ENCODE measurements at places on chromosomes 12 and 14.

DNA sequence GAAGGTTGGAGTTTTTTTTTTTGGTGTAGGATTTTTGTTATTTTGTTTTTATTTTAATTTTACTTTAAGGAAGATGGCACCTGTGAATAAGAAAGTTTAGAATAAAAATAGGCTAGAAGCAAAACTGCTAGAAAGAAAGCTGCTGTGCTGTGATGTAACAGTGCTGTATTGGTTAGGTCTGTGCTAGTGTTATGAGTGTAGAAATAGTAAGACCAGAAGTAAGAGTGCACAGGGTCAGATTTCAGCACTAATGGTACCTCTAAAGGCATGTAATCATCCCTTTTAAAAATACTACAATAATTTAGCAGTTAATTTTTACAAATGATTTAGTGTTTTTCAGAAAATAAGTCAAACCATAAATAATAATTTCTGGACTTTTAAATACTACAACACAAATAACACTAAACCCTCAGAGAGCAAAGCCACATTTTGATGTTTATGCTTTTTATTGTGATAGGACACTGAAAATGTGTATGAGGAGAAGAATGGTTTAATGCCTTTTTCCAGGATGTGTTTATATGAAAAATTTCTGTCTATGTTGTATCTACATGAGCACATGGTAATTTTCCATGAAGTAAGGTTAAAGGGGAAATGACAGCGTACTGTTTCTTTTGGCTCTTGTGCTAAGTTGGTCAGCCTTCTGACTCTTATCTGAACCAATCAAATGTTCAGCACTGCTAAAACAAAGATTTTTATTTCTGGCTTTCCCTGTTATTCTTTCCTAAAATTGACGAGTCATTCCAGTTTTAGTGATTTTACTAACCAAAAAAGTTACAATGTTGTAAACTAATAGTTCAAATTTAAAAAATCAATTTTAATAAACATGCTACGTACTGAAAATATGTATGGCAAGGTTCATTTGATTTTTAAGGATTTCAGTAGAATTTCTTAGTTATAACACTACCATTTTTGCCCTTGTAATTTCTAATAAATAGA, 96.1 kb downstream of the PPHLN1 start:
- no peak for DNase-seq

DNA sequence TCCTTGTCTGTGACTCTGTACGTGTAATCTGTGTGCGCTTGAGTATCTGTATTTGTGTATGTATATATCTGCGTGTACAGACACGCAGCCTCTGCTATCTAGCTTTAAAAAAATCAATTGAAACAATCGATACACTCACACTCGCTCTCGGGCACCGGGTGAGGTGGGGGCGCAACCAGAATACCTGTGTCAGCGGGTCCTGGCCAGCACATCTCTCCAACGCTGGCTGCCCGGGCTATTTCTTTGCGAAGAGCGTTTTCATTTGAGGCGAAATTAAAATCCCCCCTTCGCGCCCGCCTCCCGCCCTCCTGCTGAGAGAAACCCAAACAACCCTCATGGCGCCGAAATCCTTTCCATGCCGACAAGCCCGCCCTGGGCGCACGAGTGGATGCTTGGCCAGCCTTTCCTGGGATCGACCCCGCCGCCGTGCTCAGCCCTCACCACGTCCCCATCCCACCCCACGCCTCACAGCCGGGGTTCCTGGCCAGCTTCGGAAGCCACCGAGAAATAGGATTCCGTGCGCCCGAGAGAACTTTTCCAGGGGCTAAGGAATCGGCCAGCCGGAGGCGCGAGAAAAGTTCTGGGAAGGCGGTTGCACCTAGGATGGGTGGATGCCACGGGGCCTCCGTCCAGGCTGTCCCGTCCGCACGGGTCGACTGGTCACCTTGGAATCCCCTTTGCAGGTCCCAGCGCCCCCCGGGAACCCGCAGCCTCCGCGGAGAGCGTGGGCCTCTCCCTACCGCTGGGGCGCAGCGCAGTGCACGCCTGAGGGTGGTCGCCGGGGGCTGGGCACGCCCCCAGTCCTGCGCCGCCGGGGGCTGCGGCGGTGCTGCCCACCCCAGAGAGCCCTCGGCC, 1.0 kb downstream of the ZDHHC22 start:
- DNase-seq = no peak

DNA sequence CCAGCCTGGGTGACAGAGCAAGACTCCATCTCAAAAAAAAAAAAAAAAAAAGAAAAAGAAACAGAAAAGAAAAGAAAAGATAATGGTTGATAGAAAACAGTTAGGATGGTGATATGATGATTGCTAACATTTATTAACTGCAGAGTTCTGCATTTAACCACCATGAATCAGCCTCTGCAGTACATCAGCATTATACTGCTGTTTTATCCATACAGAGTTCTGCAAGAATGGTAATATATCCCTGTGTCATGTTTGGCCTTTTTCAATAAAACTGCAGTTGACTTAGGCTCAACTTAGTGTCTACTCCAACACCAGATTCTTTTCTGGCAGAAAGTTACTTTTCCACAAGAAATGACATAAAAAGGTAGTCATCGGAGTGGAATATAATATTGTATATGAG, 62.6 kb downstream of the DUSP6 start:
- no peak for DNase-seq

- DNase-seq = no peak
Observed at GRCh38 chr12:105315726-105316125, 14.8 kb upstream of the C12orf75 start.

GRCh38 chr12:67433385-67434175, 164.4 kb downstream of the CAND1 start:
- DNase-seq = no peak

DNA sequence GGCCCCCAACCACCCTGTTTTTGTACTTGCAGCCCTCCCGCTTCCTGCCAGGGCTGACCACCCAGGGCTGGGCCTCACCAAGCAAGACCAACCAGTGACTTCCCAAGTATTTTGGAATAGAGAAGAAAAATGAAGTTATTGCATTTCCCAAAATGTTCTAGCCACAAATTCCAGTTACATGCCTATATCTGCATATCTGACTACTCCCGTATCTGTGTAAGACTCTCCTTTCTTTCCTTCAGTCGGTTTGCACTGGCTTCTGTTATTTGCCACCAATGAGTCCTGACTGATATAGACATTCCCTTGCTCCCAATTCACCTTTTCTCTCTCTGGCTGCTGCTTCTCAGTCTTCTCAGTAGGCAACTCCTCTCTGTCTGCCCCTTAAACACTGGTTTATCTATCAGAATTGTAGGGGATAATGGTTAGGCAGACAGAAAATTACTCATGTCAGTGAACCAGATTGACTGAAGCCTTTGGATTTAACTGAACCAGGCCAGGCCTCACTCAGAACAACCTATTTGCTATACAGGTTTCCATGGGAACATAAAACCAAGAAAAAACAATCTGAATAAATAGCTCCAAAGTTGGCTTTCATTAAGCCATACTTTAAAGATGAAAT, 85.3 kb downstream of the SPTSSA start:
- DNase-seq = no peak

DNA sequence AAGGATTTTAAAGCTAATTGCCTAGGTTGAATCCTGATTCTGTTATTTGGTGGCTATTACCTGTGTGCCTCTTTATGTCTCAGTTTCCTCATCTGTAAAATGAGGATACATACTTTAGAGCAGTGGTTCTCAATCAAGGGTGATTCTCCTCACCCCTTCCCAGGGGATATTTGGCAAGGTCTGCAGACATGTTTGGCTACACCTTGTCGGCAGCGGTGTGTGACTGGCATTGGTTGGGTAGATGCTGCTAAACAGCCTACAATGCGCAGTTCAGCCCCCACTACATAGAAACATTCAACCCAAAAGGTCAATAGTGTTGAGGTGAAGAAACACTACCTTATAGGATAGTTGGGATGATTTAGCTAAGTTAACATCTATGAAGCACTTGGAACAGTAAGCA, 23.4 kb downstream of the LDHB start:
- DNase-seq = no peak

DNA sequence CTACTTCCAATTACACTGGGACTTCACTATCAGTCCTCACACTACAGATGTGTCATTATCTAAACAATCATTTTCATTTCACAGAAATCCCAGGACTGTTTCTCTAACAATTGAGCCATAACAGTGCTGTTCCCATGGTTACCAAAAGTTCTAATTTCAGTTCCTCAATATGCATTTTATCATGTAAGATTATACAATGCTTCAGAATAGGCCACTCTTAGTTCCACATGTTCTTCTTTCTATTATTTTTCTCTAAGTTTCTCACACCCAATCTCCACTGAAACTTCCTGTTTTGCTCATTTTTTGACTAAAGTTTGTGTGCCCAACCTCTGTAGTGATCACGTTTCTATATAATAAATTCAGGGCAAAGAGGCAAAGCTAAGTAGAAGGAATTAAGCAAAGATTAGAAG, 185.8 kb downstream of the DUSP6 start:
- DNase-seq = no peak

GRCh38 chr14:87805315-87805723, 187.7 kb downstream of the GALC start:
- DNase-seq = no peak

DNA sequence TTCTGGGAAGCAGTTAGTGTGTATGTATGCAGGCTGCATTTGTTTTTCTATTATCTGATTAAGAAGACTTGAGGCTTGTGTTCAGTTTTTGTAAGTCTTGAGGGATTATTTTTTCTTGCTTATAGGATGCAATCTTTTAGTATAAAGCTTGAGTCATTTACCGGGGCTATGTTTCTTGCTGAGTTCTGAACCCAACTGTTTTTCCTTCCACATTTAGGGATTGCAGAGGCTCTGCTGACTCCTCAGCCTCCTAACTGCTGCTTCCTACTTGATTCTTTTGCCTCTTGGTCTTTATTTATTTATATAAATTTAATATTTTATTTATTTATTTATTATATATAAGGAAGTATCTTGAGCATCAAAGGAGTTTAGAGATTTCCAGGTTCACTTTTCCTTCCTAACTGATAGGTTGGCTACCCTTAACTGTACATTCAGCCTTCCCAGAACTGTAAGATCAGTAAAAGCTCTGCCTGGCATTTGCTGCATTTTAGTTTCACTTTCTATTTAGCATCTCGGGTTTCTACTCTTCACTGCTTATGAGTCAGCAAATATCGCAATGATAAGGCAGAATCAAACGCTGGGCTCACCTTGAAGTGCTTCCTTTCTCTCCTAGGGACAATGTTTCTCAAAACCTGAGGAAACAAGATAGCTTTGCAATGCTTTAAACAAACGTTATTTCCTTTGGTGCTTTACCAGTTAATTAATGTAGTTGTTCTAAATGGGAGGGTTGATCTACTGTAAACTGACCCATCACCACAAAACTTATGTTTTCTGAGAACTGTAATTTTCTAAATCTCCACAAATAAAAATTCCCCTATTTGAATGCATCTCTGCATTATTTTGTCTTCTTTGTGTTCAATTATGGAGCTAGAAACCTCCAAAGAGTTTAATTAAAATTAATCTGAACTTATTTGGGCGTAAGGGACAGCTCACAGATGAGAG, 1183.7 kb upstream of the TMEM132C start:
- peak; percentile 47 for DNase-seq

DNA sequence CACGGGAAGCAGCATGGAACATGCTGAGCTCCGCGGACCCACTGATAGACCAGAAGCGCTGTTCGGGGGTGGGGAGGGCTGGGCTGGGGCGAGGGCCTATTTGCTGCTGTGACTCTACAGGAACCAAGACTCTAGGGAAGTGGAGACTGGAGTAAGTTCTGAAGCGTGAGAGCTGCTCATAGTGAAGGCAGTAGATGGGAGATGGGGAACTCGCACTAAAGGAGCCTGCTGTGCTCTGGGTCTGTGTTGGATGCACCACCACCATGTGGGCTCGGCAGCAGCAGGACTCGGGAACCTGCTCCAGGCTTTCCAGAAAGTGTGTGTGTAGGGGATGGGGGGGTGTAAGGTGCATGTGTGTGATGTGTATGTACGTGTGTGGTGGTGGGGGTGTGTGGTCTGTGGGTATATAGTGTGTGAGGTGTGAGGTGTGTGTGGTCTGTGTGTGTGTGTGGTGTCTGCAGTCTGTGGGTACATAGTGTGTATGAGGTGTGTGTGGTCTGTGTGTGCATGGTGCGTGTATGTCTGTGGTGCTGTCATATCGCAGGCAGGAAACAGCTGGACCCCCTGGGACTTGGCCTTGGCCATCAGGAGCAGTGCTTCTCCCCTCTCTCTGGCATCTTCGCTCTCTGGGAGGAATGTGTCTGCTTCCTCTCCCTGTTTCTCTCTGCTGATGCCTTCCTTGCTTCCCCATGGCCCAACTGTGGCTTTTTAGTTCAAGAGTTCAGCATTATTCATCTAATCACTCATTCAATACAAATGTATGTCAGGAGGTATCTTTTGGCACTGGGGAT, 378.9 kb downstream of the FUT8 start:
- DNase-seq = no peak

DNA sequence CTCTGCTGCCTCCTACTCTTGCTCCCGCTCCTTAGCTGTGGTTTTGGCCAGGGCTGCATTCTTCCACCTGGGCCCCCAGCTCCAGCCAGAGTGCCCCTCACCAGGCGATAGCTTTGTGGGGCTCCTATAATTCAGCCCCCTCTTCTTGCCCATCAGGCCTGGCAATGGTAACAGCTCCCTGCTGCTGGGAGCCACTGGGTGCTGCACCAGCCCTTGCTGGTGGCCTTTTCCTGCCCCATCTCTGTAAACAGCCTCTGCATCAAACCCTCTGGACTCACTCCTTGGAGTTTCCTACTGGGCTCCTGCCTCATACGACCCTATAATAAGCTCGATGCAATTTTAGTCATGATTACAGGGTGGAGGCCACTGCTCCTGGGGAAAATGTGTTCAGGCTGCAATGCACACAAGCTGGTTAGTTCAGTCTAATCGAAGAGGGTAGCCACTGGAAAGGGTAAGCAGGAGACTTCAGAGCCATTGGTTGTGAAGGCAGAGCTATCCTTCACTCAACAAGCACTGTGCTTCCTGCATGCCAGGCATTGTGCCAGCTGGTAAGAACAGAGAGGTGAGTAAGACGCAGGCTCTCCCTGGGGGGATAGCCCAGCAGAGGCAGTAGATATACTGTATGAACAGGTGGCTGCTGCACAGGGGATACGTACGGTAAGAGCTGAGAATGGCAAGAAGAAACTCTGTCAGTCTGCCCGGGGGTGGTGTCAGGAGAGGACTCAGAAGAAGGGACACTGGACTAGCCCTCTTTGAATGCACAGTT, 24.7 kb downstream of the CLMN start:
- no peak for DNase-seq

DNA sequence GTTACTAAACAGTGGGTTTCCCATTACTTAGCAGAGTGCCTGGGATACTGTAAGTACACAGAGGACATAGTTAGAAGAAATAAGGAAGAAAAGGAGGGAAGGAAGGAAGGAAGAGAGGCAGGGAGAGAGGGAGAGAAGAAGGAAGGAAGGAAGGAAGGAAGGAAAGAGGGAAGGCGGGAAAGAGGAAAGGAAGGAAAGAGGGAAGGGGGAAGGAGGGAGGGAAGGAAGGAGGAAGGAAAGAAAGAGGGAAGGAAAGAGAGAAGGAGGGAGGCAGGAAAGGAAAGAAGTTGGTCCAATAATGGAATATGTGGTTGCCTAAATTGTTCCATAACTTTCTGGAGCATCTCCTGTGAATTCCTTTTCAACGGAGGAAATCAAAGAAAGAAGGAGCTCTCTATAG, 1230.4 kb downstream of the AACS start:
- DNase-seq = no peak

Data from smooth muscle cell of the brain vasculature (primary cell).